Activated CD4-positive, alpha-beta memory T cell treated with anti-CD3 and anti-CD28 coated beads, Interleukin-2, amount 10 ng/mL, durations not matched to agents 7 days and 5 days (primary cell): ENCODE measurements at places on chromosomes 7 and 10. TPM values are rescaled to one million over a fixed set of nuclear protein-coding genes. Genes with fewer than 3 reads are reported as not detected.

The ZNF775 gene
- 6.4 TPM for total RNA-seq

DNA sequence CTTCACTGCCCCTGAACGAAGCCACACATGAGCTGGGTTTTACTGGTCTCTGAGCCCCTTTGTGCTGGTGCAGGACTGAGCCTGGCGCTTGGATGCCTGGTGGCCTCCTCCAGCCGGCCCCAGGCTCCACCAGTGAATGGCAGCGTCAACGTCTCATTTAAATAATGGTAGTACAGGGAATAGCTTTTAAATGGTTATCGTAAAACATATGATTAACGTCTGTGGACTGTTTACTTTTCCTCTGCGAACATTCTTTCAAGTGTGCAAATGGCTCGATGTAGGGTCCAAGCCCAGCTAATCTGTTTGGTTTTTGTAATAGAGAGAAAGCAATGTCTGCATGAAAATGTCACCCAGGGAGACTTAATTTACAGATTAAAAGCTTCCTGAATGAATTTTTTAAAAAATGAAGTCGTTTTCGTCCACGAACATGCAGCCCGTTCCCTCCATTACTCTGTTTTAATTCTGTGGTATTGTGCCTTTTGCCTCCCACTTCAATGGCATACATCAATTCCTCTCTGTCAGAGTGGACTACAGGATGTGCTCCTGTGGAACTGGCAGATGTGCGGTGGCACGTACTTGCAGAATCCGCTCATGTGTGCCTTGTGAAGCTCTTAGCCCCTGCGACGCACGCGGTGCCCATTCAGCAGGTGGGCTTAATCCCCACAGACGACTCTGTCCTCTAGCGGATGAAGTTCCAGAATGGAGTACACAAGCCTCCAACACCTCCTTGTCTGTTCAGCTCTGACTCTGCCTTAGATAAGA lies 192.7 kb downstream of the TCF7L2 start:
- peaks cover under 1% of the 10 kb centered on the region for H3K27me3 ChIP-seq
- H3K27ac ChIP-seq: no peak overlapping the region
- H3K36me3 ChIP-seq: no peaks in the 10 kb centered on the region
- no peak for DNase-seq

DNA sequence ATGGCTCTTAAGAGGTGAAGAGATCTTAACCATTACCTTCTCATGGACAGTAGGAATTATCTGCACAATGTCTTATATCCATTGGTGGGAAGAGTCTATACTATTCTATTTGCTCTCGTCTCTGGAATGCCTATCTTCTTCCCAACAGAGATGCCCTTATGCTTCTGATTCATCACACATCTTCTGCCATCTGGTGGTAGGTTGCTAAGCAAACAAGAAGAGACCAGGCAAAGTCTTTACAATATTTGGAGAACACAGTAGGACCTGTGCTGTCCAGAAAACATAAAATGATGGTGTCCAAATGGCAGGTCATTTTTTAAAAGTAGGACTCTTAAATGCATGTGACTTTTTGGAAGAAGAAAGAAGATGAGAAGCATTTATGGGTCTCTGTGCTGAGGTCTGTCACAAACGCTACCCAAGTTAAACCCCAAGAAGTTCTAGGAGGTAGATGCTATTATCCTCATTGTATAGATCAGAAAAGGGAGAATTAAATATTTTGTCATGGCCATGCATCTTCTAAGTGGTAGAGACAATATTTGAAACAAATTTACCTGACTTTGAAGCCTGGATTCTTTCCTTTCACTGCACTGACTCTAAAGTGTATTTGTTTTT lies 67.8 kb upstream of the NXPH1 start:
- no peak for DNase-seq
- H3K4me1 ChIP-seq: peaks cover 4% of the 10 kb centered on the region
- no peak overlapping the region for H3K4me3 ChIP-seq
- peaks cover 20% of the 10 kb centered on the region for H3K27me3 ChIP-seq
- no peaks in the 10 kb centered on the region for H3K36me3 ChIP-seq
- H3K27ac ChIP-seq: no peak overlapping the region

DNA sequence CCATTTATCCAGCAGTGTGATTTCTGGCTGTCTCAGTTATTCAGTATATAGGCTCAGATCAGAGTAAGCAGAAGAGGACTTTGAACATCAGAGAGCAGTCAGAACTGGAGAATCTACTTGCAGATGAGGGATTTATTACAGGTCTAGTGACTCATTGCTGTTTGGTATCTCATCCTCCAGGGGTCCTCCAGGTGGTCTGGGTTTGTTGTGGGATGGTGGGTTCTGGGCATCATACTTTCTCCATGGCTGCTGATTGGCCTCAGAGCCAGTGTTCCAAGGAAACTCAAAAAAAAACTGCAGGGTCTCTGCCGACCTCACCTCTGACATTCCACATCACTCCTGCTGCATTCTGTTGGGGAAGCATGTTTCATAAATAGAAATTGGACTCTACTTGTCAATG lies 214.8 kb downstream of the CNTNAP2 start:
- H3K27ac ChIP-seq: no peak overlapping the region
- H3K27me3 ChIP-seq: no peaks in the 10 kb centered on the region
- H3K4me1 ChIP-seq: no peaks in the 10 kb centered on the region

- no peak overlapping the region for H3K4me3 ChIP-seq
- no peaks in the 10 kb centered on the region for H3K4me1 ChIP-seq
- peaks cover 34% of the 10 kb centered on the region for H3K36me3 ChIP-seq
- no peaks in the 10 kb centered on the region for H3K27me3 ChIP-seq
- H3K27ac ChIP-seq: no peak overlapping the region
Observed at GRCh38 chr7:158917818-158918217, 61.5 kb downstream of the DYNC2I1 start.

DNA sequence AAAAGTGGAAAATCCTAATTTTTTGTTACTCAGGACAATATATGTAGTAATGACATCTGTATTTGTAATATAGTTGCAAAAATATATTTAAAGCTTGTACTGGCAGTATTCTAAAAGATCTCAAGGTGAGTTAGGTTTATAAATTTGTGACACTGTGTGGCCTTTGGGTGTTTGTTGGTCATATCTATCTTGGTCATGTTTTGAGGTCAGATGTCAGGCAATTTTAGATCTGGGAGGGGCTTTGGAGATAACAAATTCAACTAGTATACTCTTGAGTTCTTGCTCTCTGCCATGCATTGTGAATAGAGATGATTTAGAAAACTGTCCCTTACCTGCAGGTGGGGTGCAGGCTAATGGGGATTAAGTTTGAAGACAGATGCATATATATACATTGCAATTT lies 3.1 kb downstream of the TBC1D12 start:
- H3K27ac ChIP-seq: no peak overlapping the region
- no peak for DNase-seq
- no peak overlapping the region for H3K4me3 ChIP-seq
- peaks cover 8% of the 10 kb centered on the region for H3K4me1 ChIP-seq
